Effector memory CD4-positive, alpha-beta T cell (primary cell): ENCODE measurements at places on chromosomes 12 and 14.

DNA sequence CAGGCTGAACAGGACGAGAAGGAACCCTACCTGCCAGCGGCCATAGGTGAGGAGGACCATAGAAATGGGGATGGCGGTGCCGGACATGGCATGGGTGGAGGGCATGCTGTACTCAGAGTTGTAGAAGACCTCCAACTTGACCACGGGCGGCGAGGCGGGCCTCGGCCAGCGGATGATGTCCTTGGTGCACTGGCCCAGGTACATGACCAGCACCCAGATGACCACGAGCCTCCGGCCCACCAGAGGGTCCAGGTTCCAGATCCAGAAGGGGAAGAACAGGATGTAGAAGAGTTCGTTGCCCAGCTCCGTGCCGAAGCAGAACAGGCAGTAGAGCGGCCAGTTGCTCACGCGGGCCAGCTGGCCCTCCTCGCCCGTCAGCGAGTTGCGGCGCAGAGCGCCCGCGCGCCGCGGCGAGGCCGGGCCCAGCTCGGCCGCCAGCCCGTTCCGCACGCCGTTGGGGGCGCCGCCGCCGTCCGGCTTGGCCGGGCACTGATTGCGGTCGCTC, 582 bp downstream of the SGPP1 start:
- DNase-seq: no peak

DNA sequence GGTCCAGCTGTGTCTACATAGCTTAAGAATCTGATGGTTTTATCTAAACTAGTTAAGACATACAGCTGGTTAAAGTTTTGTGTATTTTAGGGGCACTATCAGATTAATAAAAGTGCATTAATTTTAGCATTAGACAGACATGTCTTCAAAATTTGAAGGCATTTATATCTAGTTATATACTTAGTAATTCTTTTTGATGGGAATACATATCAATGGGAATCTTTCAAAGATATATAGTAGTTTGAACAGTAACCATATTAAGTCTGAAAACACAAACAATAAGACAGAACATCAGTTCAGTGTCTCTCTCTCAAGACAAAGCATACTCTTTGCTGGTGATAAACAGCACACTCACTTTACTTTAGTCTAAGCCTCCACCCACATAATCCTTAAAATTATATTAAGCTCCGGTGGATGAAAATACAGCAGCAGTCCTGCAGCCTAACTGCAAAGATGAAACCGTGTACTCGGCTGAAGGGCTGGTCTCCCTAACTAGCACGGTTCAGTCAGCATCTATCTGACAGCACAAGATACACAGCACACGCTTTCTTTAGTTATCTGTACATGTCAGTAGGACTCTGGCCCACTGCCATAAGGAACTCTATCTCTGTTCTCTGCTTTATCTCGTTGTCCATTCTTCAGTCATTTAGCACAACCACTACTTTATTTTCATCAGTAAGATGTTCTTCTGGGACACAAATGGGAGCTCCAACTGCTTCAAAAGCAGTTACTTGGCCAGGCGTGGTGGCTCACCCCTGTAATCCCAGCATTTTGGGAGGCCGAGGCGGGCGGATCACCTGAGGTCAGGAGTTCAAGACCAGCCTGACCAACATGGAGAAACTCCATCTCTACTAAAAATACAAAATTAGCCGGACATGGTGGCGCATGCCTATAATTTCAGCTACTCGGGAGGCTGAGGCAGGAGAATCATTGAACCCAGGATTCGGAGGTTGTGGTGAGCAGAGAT, 80.5 kb downstream of the MED13L start:
- no peak for DNase-seq

DNA sequence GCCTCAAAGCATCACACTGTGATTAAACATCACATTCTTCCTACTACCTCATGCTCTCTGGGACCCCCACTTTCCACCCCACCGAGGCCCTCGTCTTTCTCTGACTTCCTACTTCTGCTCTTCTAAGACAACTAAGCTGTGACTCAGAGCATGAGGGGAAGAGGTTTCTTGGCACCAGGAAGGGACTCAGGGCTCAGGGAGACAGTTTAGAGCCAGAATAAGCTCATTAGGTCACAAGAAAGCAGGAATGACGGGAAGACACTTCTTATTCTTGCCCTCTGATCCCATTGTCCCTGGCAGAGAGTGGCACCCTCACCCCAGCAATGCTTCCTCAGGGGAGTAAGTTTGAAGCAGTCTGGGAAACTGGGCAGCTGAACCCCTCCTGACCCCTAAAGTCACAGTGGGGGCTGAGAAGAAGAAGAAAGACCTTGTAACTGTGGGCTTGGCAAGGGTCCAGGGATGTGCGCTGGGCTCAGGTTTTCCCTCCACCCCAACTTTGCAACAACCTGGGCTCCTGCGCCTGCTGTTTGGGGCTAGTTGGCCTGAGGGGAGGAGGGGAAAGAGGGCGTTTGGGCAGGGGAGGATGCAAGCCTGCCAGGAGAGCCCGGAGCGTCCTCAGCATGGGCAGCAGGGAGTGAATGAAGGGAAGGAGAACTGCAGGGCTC, 64.6 kb upstream of the ACTN1 start:
- no peak for DNase-seq

GRCh38 chr14:103613517-103613916, 15.5 kb upstream of the KLC1 start:
- DNase-seq: no peak

GRCh38 chr12:32947206-32948067, 50.9 kb upstream of the PKP2 start:
- DNase-seq: no peak

DNA sequence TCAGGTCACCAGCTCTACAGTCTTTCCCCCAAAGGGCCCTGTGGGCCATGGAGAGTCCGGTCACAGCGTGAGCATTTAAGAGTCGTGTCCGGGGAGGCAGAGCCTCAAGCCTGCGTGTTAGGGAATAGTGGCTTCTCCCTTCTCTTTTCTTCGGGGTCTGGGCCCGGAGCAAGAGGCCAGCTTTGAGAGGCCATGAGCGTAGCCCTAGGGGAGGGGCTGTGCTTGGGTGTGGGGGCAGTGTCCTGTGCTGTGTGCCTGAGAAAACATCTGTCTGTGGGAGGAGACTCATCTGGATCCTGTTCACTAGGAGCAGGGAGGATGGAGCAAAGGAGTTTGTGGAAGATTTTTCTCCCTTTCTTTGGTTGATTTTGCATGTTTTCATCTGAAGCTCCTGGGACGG, 5.3 kb downstream of the LRP1-AS start:
- DNase-seq: no peak

- no peak for DNase-seq
Observed at GRCh38 chr14:80942191-80942600, 658 bp upstream of the CEP128 start.

DNA sequence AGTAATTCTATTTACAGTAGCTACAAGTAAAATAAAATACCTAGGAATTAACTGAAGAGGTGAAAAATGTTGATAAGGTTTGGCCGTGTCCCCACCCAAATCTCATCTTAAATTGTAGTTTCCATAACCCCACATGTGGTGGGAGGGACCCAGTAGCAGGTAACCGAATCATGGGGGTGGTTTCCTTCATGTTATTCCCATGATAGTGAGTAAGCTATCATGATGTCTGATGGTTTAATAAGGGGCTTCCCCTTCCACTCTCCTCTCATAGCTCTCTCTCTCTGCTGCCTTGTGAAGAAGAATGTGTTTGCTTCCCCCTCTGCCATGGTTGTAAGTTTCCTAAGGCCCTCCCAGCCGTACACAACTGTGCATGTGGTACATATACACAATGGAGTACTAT, 1170.7 kb downstream of the BCL11B start:
- DNase-seq: no peak

- no peak for DNase-seq
Observed at GRCh38 chr14:75143761-75144527, 17.1 kb upstream of the NEK9 start.
